NCI-H1417 treated with DMSO at 0.1 percent for 48 hours (cell line): ENCODE measurements at places on chromosomes 1 and 21.
A peak's percentile ranks its signal among the peaks of the same experiment; 100 is the strongest.

DNA sequence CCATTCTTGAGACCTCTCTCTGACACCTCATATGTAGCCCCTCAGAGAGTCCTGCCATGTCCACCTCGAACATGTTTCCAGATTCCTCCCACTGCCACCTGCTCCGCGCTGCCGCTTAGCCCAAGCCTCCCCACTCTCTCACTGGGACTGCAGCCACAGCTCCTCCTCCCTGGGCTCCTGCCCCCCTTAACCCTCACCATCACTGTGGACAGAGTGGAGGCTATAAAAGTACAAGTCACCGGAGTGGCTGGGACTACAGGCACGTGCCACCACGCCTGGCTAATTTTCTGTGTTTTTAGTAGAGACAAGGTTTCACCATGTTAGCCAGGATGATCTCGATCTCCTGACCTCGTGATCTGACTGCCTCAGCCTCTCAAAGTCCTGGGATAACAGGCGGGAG lies 77.0 kb downstream of the VWA5B1 start:
- no peak for DNase-seq

GRCh38 chr1:100657876-100658715 lies 61.4 kb upstream of the VCAM1 start:
- no peak for DNase-seq

GRCh38 chr1:237300642-237301041 lies 258.7 kb downstream of the RYR2 start:
- DNase-seq, result no peak

GRCh38 chr1:114037962-114038816 lies 58.9 kb downstream of the OLFML3 start:
- DNase-seq, result no peak

DNA sequence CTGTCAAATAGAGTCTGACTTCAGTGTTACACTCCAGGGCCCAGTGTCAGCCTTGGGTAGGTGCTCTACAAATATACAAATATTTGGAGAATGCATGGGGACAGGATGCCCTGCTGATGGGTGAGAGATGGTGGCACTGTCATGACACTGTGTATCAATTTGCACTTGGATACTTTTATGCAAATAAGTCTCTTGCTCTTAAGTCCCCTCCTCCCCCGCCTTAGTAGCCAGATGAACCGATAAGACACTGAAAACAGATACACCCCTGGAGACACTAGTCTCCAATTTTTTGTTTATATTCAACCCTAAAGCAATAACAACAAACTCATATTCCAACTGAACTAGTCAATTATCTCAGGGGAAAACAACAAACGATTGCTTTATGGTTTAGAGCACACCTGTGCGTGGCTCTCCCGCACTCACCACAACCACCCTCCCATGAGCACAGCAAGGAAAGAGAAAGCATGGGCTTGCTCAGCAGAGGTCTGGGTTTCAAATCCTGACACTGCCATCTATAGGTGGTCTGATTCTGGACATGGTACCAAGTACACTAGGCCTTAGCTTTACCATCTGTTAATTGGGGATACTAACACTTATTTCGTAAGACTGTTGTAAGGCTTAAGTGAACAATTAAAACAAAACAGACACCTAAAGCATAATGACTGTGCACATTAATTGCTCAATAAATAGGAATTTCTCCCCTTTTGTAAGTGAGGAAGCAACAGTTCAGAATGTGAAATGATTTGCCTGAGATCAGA lies 50.3 kb downstream of the HIVEP3 start:
- no peak for DNase-seq

- no peak for DNase-seq
These were observed 329.0 kb upstream of the DAB1 start for GRCh38 chr1:57752843-57753242.

- peak; percentile 10 for DNase-seq
These were observed 268.4 kb upstream of the DUSP10 start for GRCh38 chr1:222010306-222010705.

- no peak for DNase-seq
These were observed 15.6 kb upstream of the ATP1B1 start for GRCh38 chr1:169090900-169091311.

DNA sequence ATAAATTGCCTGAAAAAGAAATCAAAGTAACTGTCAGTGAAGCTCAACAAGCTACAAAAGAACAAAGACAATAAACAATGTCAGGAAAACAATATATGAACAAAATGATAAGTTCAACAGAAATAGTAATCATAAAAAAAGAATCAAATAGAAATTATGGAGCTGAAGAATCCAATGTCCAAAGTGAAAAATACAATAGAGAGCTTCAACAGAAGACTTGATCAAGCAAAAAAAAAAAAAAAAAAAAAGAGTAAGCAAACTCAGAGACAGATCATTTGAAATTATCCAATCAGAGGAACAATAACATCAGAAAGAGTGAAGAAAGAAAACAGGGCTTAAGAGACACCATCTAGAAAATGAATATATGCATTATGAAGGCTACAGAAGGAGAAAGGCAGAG lies 251.4 kb upstream of the SAMSN1 start:
- no peak for DNase-seq

- no peak for DNase-seq
These were observed 22.4 kb upstream of the PADI2 start for GRCh38 chr1:17141441-17142197.

GRCh38 chr1:213466541-213466940 lies 415.5 kb downstream of the RPS6KC1 start:
- no peak for DNase-seq

DNA sequence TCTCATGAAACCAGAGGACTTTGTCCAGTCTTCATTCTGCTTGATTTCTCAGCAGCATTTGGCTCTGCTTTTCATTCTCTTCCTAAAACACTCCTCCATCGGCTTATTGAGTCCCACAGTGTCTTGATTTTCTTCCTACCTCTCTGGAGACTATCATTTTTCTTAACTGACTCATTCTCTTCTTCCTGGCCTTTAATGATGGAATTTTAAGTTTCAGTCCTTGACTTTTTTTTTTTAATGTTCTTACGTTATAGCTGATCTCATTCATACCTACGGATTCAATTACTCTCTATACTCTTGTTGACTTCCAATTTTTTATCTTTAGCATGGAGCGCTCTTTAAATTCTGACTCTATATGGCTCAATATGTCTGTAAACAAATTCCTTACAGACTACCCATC lies 111.1 kb downstream of the NEK7 start:
- DNase-seq, result no peak

DNA sequence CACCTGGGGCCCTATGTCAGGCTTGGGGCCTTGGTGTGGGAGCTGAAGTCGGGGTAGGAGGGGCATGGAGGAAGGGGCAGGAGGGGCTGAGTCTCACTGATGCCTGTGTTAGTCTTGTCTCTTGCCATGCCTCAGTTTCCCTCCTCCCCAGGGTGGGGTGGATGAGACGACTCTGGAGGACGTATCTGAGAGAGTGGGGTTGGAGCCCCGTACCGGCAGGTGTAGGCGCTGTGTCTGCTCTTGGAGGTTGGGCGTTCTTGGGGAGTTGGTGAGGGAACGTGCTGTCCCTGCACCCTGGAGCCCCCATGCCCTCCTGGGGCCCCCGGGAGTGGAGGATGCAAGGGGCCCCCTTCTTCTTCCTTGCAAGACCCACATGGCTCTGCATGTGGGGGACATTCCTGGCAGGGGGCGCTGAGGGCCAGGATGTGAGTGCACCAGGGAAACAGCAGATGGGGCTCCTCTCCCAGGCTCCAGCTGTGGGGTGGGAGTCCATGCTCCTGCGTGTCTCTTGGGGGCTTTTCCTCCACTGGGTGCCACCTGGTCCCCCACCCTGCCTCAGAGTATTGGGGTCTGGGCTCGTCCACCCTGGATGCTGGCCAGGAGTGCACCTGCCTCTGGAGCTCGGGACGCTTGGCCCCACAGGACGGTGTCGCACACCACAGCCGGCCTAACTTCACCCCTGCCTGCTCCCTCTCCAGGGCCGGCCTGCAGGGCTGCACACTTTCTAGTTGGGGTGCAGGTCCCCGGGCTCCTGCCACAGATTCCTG lies 1.4 kb upstream of the TNFRSF14 start:
- no peak for DNase-seq

DNA sequence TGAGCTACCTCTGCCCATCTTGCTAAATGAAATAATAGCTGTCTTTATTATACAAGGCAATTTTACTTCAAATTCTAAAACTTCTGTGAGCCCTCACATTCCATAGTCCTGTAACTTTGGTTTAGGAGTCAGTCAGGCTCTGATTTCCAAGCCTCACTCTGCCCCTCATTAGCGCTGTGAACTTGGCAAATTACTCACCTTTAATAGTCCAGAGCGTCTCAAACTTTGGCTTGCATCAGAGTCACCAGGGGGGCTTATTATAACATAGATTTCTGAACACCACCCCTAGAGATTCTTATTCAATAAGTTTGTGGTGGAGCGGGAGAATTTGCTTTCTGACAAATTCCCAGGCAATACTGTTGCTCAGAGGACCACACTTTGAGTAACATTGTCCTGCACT lies 126.2 kb upstream of the FGGY start:
- DNase-seq, result no peak

DNA sequence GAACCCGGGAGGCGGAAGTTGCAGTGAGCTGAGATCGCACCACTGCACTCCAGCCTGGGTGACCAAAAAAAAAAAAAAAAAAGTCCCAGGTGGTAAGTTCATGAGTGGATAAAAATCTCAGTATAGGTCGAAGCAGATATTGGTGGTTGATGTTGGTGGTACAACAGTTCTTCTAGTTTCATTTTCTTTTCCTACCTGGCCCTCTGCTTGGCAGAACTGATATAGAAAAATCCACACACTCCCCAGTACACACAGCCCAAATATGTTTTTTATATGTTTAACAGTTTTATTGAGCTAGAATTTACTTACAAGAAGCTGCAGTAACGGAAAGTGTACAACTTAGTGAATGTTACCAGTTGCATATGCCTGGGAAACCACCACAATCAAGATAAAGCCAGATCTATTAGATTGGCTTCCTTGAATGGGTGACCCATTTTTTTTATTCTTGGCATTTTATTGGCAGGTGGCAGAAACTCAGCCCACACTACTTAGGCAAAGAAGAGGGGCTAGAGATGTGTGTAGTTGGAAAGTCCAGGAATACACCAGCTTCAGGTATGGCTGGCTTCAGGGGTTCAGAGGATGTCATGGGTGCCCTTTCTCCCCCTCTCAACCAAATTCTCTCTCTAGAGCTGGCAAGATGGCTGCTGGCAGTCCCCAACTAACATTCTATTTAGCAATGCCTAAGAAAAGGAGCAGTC lies 118.3 kb upstream of the SLC25A33 start:
- no peak for DNase-seq

DNA sequence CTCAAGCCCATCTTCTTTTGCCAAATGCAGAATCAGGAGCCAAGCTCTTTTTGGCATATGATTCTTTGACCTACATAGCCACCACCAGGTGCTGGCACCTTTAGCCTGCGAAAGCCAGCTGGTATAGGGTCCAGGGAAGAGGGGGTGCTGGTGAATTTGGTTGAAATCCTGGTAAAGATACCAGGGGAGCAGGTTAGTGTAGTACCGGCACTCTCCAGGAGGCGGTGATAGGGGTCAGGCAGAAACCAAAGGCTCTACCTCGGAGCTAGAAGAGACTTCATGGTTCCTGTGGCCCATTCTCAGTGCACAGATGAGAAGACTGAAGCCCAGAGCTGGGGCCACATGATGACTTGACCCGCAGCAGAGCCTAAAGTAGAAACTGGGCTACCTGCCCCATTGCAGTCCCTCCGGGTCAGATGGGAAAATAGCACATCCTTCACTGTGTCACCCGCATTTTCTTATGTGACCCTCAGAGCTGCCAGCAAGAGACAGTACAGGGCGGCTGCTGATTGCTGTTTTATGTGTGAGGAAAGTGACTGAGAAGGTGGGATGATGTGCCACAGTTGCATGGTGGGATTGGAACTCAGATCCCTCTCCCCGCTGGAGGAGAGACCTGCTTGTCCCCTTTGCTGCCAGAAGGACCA lies 36.0 kb upstream of the IL19 start:
- DNase-seq, result no peak

DNA sequence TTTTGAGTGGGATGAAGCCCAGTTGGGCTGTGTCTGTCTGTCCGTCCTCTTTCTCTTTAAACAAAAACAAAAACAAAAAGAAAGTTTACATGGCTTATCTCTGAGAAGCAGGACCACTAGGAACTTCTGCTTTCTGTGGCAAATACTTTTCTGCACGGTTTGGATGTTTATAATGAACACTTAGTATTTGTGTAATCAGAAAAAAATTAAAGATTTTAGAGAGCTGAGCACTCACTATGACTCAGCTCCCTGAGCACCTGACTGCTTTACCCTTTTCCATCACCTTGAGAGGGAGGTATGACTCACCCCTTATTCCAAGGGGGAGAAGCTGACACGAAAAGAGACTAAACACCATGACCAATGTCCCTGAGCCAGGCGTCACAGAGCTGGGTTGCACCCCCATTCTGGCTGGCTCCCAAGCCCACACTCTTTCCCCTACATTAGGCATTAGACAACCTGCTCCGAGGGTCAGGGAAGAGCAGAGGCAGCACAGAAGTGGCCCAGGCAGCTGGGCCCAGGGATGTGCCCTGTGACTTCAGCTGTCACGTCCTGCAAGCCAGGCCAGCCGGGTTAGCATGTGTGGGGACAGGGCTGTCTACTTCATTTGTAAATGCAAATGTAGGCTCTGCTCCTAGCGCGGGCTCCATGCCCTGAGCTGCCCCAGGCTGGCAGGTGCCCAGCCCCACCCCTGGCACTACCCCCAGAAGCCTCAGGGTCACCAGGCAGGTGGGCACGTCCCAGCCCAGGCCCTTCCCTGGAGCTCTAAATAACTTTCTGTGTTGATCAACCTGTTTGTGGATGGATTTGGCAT lies 30.4 kb downstream of the RAP1GAP start:
- no peak for DNase-seq

GRCh38 chr1:44014365-44015104 lies 16.7 kb downstream of the SLC6A9 start:
- no peak for DNase-seq

- no peak for DNase-seq
These were observed 24.3 kb upstream of the BTG2 start for GRCh38 chr1:203281033-203281432.

DNA sequence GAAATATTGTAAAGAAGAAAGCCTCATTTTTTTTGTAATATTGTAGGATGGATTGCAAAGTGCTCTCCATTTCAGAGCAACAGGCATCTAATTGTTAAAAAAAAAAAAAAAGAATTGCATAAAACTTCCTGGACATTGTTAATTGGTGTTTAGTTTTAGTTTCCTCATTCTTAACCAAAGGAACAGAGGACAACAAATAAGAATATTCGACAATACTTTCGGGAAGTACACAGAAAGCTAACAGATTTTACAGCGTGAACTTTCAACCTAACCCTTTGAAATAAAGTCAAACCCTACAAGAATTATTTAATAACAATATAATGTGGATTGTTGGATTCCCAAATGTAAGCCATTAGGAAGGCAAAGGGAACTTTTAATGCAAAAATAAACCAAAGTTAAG lies 284.4 kb downstream of the KCNT2 start:
- DNase-seq, result no peak

GRCh38 chr1:205109269-205109668 lies 12.5 kb downstream of the RBBP5 start:
- DNase-seq, result no peak
